ENCODE measurements at places on chromosomes 2 and 18.

DNA sequence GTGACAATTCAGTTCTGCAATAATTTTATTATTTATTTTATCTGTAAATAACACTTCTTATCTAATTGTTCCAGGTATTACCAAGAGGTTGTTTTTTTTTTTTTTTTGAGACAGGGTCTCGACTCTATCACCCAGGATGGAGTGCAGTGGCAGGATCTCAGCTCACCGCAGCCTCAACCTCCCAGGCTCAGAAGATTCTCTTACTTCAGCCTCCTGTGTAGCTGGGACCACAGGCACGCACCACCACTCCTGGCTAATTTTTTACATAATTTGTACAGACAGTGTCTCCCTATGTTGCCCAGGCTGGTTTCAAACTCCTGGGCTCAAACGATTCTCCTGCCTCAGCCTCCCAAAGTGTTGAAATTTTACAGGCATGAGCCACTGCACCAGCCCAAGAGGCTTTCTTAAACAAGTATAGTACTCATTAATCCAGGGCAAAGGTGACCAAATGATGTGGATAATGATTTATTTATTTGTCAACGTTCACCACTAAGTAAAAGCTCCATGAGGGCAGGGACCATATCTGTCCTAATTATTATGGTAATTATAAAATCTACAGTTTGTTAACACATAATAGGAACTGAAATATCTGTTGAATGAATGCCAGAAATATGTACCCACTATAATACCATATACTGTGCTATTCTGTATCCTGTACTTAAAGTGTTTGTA, 12.0 kb downstream of the STK17B start:
- no peak for DNase-seq

DNA sequence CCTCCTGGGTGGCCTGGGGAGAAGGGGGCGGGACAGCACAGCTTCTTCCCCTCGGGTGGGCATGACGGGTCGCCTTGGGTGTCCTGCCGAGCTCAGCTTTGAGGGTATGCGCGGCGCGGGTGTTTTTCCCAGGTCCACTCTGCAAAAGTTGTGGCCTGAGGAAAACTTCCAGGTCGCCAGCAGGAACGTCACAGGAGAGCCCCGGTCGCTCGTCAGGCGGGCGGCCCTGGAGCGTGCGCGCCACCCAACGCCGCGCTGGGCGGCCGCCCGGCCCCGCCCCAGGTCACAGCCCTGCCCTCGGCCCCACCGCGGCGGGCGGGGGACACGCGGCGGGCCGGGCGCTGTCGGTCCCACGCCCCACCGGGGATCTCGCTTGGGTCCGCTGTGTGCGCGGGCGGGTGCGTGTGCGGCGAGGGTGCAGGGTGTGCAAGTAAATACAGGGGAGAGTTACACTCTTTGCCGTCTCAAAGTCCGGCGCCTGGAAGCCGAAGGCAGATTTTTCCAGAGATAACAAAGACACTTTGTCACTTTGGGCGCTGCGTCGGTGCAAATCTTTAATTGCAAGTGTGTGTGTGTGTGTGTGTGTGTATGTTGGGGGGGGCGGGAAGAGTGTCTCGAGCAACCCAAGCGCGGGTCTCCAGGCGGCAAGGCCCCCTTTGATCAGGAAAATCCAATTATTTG, 616 bp upstream of the SP5 start:
- DNase-seq: no peak

GRCh38 chr2:12381543-12382325, 335.0 kb upstream of the TRIB2 start:
- no peak for DNase-seq

DNA sequence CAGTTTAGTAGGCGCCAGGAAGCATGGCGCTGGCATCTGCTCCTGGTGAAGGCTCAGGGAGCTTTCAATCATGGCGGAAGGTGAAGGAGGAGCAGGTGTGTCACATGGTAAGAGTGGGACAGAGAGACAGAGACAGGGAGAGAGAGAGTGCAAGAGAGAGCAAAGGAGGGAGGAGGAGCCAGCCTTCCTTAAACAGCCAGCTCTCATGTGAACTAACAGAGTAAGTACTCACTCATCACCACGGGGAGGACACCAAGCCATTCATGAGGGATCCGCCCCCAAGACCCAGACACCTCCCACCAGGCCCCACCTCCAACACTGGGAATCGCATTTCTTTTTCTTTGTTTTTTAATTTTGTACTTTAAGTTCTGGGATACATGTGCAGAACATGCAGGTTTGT, 40.8 kb upstream of the CLASP1 start:
- no peak for DNase-seq

DNA sequence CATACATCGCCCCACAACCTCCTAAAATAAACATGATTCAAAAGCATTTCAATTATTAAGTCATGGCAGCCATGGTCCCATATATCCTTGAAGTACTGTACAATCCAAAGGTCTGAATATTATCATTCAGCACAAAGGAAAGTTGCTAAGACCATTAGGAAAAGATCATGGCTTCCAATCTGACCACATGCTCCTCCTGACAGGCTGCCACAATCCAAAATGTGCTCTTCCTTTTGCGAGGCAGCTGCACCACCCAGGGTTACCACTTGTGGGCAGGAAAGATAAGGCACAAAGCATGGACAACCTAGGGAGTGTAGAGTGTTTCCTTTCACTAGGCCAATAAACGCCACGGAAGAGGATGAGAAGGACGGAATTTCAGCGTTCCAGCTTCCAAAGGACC, 5.4 kb downstream of the BOLA3 start:
- peak; percentile 6 for DNase-seq

- DNase-seq: no peak
These were observed 54.8 kb downstream of the TEX51 start for GRCh38 chr2:126953483-126953882.

GRCh38 chr2:69776886-69777785, 35.2 kb downstream of the ANXA4 start:
- no peak for DNase-seq

- no peak for DNase-seq
These were observed 19.3 kb downstream of the CXCR2 start for GRCh38 chr2:218145124-218145523.

GRCh38 chr2:141957321-141957720, 173.5 kb downstream of the LRP1B start:
- no peak for DNase-seq

DNA sequence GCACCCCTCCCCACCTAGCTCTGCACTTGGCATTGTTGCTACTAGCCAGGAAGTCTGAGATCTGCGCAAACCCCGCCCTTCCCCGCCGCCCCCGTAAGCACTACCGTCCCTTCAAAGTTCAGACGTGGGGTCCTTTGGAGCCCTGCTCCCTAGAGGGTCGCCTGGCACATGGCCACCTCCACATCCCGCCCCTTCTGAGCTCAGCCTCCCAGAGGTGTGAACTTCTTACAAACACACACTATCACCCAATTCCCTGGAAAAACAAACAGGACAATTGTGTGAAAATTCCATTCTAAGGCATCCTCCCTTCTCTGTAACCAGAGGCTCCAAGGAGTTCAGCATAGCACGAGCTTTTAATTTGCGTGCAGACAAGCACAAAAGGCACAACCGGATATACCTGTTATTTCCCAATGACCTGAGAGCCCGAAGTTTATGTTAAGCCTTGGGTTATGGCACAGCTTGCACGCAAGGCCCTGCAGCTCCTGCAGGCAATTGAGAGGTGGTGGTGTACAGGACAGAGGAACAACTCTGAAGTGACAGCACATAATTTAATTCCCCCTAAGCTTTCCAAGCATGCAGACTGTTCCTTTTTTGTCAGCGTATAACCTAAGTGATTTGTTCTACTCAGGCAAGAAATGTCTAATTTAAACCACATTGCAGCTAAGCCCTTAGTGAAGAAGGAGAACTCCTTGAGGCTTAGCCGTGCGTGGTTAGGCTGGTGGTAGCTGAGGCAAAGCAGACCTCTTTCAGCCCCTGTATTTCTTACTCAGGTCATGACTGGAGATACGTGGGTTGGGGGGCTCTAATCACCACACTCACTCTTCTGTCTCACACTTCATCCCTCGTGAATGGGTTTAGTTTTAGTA, 20.3 kb upstream of the CYP1B1 start:
- DNase-seq: no peak

DNA sequence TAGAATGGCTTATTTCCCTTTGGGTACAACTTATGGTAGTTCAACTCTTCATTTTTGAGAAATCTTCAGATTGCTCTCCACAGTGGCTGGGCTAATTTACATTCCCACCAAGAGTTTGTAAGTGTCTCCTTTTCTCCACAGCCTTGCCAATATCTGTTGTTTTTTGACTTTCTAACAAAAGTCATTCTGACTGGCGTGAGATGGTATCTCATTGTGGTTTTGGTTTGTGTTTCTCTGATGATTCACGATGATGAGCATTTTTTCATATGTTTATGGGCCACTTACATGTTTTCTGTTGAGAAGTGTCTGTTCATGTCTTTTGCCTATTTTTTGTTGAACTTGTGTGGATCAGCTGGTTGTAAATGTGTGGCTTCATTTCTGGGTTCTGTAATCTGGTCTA, 871.0 kb downstream of the EPHA4 start:
- DNase-seq: no peak

GRCh38 chr18:49843131-49843530, 29.8 kb upstream of the ACAA2 start:
- DNase-seq: no peak

- DNase-seq: no peak
These were observed 303.7 kb downstream of the TRIB2 start for GRCh38 chr2:13020469-13020868.

GRCh38 chr18:26655525-26656430, 107.4 kb upstream of the KCTD1 start:
- no peak for DNase-seq

DNA sequence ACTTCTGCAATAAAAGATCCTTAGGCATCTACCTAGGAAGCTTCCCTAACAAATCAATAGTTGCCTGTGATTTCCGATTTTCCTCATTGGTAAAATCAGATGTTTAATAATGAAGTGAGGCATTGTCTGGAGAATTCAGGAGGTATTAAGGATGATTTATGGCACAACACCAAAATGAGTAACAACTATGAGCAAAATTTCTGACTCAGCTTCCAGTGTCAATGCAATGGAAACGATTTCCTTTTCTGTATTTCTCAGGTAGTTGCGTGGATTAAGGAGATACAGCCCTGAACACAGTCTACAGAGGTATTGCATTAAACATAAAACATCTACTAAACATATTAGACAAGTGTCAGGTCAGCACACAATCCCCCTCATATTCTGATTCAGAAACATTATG, 99.5 kb downstream of the EPB41L3 start:
- DNase-seq: no peak

- DNase-seq: no peak
These were observed 20.1 kb downstream of the SLC66A3 start for GRCh38 chr2:11175293-11175795.

- no peak for DNase-seq
These were observed 139.2 kb downstream of the MGAT5 start for GRCh38 chr2:134393075-134393461.

GRCh38 chr2:43135583-43135982, 90.8 kb downstream of the ZFP36L2 start:
- no peak for DNase-seq

GRCh38 chr2:210503725-210504191, 27.2 kb upstream of the LANCL1 start:
- DNase-seq: no peak

DNA sequence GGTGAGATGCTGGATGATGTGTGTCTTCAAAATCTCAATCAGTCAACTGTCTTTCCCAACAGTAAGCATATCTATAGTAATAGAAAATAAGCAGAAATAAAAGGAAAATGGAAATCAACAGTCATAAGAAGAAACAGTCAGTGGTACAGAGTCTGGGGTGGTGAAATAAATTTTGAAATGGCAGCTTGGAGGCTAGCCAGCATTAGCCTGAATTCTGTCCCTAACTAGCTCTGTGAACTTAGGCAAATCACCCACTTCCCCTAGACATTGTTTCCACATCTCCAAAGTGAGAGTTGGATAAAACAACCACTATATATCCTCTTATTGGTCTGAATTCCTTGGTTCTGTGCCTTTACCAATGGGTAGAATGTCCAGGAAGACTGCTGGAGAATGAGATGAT, 189.7 kb upstream of the REV1 start:
- DNase-seq: no peak

DNA sequence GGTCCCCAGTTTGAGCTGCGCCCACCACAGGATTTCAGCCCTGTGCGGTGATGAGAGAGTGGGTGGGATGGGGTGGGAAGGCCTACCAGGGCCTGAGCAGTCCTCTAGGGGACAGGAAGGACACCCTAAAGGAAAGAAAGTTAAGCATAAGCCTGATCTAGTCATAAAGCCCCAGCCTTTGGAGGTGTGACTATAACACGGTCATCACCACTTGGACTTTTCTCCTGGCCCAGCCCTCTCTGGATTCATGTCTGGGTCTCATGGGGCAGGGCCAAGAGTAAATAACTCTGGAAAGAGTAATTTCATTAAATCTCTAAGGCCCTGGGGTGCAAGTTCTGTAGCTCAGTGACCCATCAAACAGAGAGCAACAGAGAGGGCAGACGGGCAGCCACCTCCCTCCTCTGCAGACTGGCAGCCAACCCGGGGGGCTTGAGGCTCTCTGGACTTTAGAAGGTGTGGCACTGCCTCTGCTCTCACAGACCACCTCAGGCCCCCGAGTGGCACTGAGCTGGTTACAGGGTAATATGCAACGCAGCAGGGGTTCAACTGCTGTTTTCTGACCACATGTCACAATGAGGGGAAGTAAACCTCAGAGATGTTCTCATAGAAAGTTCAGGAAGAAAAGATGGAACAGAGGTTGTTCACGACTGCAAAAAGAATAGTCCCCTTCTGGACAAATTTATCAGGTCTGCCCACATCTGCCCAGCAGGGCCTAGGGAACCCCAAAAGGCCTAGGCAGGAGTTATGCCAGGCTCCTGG, 41.5 kb downstream of the TGFA start:
- no peak for DNase-seq

GRCh38 chr2:172066394-172066886, 18.9 kb upstream of the DLX1 start:
- no peak for DNase-seq

GRCh38 chr2:44954447-44954888, 13.0 kb downstream of the SIX3 start:
- no peak for DNase-seq

- no peak for DNase-seq
These were observed 9.3 kb downstream of the MEX3C start for GRCh38 chr18:51188024-51188701.

GRCh38 chr2:2542966-2543611, 212.0 kb upstream of the MYT1L start:
- peak; percentile 68 for DNase-seq

- no peak for DNase-seq
These were observed 7.8 kb upstream of the ARHGAP25 start for GRCh38 chr2:68726608-68727367.

DNA sequence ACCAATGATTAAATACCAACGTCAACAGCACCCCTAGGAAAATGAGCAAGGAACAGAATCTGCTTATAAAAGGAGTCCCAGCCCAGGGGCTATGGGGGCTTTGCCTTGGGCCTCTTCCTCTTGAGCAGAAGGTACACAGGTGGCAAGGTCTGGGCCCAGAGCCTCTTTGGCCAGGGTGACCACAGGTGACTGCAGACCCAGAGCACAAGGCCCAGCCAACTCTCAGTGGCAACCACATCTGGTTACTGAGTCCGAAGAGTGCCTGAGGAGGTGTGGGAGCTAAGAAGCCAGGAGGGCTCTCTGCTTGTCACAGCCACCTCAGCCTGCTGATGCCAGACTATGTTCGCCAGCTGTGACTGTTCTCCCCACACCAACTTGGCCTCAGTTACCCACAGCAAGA, 34.3 kb upstream of the CHN1 start:
- DNase-seq: no peak

- DNase-seq: no peak
These were observed 177.8 kb downstream of the TXNL1 start for GRCh38 chr18:56460581-56460980.
